Left cardiac atrium (tissue), 4 donors: ENCODE measurements at places on chromosomes 12 and 14.

- DNase-seq, result no peak
Measured at GRCh38 chr12:18224745-18225144, 36.6 kb upstream of the PIK3C2G start.

DNA sequence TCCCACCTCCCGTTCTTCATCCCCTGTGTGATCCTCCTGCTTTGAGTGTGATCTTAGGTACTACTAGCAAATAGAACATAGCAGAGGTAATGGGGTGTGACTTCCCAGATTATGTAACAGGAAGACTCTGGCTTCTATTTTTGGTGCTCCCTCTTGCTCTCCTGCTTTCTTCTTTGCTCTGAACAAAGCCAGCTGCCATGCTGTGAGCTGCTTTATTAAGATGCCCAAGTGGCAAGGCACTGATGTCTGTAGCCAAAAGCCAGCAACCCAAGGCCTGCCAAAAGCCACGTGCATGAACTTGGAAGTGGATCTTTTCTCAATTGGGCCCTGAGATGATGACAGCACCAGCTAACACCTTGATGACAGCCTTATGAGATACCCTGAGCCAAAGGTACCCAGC lies 5.8 kb upstream of the MFAP5 start:
- DNase-seq, result no peak

GRCh38 chr12:109687250-109687649 lies 26.4 kb upstream of the FAM222A start:
- DNase-seq, result no peak

DNA sequence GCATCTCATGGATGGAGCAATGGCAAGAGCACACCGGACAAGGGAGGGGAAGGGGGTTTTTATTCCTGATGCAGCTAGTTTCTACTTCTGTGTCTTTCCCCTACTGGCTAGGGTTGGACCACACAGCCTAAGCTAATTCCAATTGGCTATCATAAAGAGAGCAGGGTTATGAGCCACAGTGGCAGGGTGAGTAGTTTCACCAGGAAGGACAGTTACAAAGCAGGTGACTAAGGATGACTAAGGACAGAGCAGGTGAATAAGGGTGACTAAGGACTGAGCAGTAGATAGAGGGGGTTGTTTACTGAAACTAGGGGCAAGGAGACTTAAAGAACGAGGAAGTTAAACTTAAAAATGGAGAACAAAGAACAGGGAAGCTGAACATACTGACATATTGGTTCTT lies 321.4 kb upstream of the SEL1L start:
- no peak for DNase-seq

- DNase-seq, result no peak
Measured at GRCh38 chr14:22417914-22418313, 171.1 kb downstream of the DAD1 start.

- no peak for DNase-seq
Measured at GRCh38 chr14:58082491-58083098, 69.4 kb downstream of the ARMH4 start.

DNA sequence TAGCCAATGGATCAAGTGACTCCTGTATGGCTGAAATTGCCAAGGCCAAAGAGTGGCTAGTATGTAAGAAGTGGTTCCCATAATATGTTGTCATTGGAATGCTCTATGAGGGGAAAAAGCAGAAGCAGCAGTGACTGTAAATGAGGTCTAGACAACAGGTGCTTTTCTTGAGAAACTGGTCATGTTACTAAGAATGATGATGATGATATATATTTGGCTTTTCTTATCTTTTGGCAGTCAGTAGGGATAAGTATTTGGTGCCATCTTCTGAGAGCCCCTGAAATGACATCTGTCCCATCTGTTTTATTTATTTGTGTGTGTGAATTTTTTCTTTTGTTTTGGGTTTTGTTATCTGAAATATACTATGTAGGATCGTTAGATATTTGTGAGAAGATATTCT lies 141.7 kb downstream of the SYT1 start:
- DNase-seq, result no peak

DNA sequence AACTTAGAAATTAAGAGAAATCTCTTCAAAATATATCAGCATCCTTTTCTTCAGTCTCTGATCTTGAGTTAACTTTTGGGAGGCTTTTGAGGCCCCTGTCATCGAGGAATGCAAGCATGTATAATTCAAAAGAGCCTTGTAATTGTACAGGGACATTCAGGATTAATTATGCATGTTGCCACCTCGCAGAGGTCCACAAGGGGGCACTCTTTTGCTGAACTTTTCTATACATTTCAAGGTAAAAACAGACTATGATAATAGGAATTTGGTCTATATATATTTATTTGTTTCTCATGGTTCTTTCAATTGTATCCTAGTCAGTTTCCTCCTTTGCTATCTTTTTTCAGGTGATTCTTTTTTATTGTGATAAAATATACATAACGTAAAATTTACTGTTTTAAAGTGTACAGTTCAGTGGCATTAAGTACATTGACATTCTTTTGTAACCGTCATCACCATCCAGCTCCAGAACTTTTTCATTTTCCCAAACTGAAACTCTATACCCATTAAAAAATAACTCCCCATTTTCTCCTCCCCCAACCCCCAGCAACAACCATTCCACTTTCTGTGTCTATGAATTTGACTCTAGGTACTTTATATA lies 47.0 kb upstream of the SLC2A13 start:
- peak; percentile 43 for DNase-seq

- DNase-seq, result peak; percentile 10
Measured at GRCh38 chr14:101508948-101509729, 52.2 kb upstream of the DIO3 start.

- DNase-seq, result no peak
Measured at GRCh38 chr12:13175499-13175898, 21.0 kb upstream of the EMP1 start.

- DNase-seq, result no peak
Measured at GRCh38 chr14:104749111-104749649, 3.8 kb upstream of the SIVA1 start.

DNA sequence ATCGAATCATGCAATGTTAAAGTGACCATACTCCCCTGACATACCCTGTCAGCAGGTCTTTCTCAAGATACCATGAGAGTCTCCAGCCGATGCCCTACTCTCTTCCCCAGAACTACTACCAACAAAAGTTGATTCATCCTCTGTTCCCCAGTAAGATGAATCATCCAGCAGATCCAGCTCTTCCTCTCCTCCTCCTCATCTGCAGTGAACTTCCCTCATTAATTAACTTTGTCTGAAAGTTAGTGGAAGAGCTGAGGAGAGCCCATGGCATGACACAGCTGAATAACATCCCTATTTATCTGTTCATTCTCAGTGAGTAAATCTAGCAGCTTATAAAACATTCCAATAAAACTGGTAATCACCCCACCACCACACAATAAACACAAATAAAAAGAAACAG lies 213.4 kb downstream of the EGLN3 start:
- no peak for DNase-seq

GRCh38 chr14:37203423-37203822 lies 5.7 kb downstream of the MIPOL1 start:
- no peak for DNase-seq

DNA sequence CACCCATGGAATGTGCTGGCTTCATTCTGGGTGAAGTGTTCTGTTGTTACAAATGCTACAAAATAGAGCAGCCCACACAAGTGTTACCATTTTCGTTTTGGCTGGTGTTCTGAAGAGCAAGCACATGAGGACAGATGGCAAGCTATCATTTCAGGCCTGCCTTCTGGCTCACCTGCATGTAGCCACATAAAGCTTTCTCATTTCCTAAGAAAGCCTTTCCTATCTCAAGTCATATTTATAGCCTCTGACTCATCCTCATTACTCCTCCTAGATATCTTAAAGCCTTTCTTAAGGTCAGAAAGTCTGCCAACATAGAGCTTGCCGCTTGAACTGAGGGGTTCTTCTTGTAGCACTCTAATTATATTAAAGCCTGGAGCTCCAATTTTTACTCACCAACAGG lies 89.0 kb downstream of the PTPRR start:
- no peak for DNase-seq

DNA sequence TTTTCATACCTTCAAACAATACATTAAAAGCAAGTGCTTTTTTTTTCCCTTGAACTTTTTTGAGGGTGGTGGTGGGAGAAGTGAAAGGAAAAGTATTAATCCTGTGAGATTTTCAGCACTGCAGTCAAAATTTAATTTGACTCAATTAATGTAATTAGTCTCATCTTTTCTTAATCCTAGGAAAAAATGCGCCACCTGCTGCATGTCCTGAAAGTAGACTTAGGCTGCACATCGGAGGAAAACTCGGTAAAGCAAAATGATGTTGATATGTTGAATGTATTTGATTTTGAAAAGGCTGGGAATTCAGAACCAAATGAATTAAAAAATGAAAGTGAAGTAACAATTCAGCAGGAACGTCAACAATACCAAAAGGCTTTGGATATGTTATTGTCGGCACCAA lies 52.2 kb downstream of the SPATA7 start:
- DNase-seq, result no peak

DNA sequence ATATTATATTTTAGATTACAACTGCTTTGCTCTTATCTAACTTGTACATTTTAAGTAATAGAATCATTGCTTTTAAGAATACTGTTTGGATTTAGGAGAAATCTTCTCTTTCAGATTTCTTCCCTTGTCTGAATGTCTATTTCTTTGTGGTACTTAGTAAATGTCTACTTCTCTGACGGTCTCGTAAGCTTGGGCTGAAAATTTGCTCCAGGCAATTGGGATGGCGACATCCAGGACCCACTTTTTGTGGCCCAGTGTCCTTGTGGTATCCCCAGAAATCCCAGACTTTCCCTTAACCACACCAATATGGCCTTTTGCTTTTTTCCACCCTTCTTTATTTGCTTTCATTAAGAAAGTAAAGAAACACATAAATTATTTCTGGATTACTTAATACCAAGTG lies 24.0 kb upstream of the CCER1 start:
- no peak for DNase-seq

DNA sequence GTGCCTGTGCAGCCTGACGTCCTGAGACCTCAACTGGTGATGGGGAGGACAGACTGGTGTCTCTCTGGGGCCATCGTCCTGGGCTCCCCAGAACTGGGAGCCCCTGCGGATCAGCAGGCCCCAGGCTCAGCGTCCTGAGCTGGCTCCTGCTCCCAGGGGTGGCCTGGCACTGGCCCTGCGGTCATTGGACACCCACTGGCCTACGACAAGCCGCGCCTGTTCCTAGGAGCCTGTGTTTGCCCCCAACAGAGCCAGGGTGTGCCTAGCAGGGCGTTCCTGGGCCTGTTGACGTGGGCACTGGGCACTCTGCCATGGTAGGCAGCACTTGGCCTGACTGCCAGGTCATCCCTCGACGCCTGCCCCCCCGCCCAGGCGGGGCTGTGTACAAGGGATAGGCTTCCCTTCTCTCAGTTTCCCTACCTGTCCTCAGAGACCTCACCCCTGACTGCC lies 8.4 kb downstream of the ADSS1 start:
- peak; percentile 87 for DNase-seq

DNA sequence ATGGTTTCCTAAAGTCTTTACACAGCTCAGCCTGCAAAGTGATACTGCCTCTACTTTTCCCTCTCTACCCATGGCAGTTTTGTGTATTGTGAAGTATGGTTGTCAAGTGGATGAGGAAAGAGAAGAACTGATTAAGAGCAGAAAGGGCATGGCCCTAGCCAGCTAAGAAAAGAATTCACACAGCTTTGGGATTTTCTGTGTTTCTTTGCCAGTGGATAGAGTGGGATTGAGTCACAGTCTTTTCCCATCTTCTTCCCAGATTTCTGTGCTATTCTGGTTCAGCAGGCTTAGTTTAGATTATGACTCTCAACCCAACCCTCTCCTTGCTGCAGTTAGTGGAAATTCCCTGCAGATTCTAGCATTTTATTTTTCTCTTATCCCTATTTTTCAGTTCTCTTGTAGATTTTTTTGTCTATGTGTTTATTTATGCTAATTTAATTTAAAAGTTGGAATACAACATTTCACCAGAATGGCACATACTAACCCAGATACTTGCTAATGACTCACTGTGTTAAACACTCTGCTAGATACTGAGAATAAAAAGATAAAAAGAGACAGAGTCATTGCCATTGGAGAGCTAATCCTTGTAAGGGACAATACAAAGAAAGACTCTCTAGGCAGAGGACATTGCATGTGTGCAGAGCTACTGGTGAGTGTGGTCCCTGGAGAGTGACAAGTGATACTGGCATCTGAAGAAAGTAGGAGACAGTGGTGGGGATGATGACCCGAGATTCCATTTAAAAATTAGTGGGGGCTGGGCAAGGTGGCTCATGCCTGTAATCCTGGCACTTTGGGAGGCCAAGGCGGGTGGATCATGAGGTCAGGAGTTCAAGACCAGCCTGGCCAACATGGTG lies 106.3 kb downstream of the ST8SIA1 start:
- DNase-seq, result no peak

GRCh38 chr12:27178723-27179399 lies 65.2 kb upstream of the STK38L start:
- no peak for DNase-seq

- no peak for DNase-seq
Measured at GRCh38 chr12:12995088-12995487, 5.0 kb downstream of the HEBP1 start.

DNA sequence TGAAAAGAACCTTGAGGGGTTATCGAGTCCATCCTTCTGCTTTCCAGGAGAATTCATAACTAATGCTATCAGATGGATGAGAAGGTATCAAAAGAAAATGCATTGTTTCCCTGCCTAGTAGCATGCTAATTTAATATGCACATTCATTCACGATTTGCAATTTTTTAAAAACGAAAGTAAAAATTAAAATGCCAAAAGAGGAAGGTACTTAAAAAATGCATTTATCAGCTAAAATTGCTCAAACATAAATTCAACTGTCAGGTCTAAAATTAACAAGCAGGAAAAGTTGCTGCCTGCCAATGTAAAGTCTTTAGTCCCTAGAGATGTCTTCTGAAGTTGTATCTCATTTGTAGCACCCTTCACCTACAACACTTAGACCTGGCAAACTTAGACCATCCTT lies 7.9 kb downstream of the ATF7 start:
- DNase-seq, result no peak

GRCh38 chr12:42019746-42020145 lies 124.9 kb downstream of the GXYLT1 start:
- DNase-seq, result no peak

GRCh38 chr12:16323638-16324037 lies 23.8 kb upstream of the MGST1 start:
- no peak for DNase-seq

GRCh38 chr12:51631591-51631990 lies 40.6 kb downstream of the SCN8A start:
- DNase-seq, result no peak

DNA sequence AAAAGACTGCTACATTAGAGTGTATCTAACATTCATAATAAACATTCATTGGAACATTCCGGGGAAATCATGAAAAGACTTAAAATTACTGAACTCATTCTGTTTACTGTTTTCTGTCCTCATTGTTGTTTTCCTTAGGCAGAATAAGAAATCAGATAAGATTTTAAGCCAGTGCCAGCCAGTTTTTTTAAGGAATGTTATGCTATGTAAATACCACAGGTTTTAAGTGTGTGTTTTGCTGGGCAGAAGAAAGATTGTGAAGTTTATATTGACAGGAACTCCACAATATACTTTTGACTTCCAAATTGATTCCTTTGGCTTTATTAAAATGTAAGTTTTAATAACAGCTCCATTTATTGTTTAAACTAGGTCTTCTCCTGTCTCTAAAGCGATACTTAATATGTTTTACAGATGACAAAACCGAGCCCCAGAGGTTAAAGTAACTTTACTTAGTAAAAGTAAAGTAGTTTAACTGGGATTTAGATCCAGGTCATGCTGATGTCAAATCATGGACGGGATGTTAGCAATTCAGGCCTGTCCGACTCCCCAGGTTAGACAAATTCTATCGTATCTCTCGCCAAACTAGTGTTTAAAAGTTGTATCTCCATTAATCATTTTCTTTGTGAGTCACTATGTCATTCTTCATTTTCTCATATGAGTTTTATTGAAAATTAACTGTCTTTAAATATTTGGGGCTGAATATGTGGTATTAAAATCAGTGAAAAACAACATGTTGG lies 1.7 kb downstream of the LARP4 start:
- DNase-seq, result no peak

- peak; percentile 38 for DNase-seq
Measured at GRCh38 chr12:49342914-49343731, 3.6 kb upstream of the DNAJC22 start.
